ENCODE measurements at places on chromosomes 13 and 19.

- no peak for DNase-seq
These were observed 96.7 kb upstream of the DIAPH3 start for GRCh38 chr13:60260440-60260839.

- peak; percentile 78 for DNase-seq
These were observed at the start of gene ENOX1 for GRCh38 chr13:43786766-43787517. ENOX1 (minus strand) TSS chr13:43786972.

DNA sequence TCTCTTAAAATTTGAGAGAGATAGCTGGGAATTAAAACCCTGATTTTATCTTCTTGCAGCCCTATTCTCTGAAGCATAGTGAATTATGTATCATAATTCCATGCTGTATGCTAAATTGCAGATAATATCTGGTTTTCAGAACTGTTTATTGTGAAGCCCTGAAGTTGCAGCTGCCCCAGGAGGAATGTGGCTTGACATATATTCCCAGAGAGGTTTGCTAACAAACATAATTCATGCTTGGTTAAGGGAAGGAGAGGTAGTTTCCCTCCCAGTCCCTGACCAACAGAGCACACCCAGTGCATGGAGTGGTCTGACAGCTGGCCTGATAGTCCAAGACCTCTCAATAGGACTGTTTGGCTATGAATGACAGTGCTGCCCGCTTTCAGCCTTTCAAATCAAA lies 500.6 kb upstream of the MIR17HG start:
- no peak for DNase-seq

DNA sequence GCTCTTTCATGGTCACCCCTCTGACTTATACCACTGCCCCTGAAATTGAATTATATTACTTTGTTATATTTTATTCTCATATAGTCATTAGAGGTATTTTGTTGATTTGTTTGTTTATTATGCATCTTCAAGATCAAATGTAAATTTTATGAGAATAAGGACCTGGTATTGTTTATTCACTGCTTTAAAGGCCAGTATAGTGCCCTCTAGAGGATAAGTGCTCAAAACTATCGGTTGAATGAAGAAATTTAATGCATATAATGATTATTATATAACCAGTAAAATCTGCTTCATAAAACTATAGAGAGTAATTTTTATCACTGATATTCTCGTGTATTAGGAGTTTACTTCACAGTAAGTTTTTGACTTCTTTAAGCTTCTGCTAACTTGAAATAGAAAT lies 1401.9 kb downstream of the SLITRK1 start:
- no peak for DNase-seq

- no peak for DNase-seq
These were observed 20.6 kb upstream of the SMIM17 start for GRCh38 chr19:56622374-56622773.

- DNase-seq: no peak
These were observed 15.9 kb upstream of the ZNF208 start for GRCh38 chr19:22026687-22027086.

- peak; percentile 77 for DNase-seq
These were observed 7.7 kb downstream of the PNMA8B start for GRCh38 chr19:46487802-46488445.

GRCh38 chr13:74217811-74218210 lies 83.6 kb upstream of the KLF12 start:
- DNase-seq: no peak

DNA sequence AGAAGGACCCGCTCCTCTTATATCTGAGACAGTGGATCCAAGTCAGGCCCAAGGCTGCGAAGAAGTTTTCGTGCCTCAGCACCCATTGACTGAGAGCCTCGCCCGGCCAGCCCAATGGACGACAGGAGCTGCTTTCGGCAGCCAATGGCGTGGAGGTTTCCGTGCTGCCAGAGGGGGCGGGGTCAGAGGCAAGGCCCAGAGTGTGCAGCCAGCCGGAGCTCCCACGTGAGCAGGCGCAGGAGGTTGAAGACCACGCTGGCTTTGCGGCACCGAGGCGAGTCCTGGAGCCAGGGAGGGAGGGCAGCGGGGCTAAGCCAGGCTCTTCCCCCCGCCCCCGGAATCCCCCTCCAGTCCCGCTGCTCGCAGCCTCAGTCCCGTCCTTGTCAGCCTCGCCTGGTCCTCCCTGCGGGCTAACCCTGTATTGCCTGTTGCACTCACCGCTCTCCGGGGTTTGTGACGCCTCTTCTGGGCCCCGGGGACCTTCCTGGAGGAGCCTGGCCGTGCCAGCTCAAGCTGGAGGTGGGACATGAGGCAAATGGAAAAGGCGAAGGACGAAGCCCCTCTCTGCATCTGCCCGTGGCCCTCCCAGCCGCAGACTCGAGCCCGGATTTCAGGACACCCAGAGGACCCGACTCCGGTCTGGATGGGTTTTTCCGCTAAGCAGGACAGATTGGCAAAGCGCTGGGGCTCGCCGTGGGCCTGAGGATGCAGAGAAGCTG lies 1.5 kb downstream of the IFNL4 start:
- peak; percentile 53 for DNase-seq

GRCh38 chr13:110590577-110590976 lies 24.8 kb upstream of the NAXD start:
- DNase-seq: no peak

DNA sequence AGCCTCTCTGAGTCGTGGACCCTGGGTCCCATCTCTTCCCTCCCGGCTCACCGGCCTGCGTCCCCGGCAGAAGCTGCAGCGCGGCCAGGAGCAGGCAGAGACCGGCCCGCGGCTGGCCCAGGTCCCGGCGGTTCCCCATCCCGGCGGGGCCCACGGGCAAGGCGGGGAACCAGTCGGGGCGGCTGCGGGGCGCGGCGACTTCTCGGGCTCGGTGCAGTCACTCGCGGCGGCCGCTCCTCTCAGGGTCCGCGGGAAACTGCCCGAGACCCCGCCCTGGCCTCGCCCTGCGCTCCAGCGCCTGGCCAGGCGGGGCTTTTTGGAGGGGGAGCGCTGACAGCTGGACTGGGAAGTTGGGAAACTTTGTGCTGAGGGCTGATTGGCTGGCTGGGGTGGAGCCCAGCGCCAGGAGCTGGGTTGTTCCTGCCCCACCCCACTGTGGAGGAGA lies at the start of gene COL5A3:
Gene COL5A3 (minus strand): TSS at position 258 of the 445 bp plus-strand sequence. CDS start 119 bp downstream, at position 139.
- peak; percentile 77 for DNase-seq

DNA sequence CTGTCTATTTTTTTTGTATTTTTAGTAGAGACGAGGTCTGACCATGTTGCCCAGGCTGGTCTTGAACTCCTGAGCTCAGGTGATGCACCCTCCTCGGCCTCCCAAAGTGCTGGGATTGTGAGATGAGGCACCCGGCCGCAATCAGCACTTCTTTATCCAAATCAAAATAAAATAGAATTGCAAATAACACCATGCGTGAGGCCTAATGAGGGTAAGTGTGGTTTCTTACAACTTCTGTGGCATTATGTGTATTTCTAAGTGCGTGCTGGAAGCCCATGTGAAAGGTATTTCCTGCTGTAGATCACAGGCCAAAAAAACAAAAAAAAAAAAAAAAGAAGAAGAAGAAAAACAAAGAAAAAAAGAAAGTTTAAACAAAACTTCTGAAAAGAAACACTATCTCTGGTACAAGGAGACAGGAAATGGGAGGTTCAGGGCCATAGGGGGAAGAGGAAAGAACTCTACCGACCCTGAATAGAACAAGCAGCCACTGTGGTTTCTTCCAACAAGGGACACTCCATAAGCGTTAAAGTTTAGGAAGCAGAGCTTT lies 3.0 kb upstream of the GRAMD1A start:
- no peak for DNase-seq

- DNase-seq: no peak
These were observed 2.2 kb upstream of the S1PR5 start for GRCh38 chr19:10519421-10519820.

- DNase-seq: no peak
These were observed 192.2 kb downstream of the STK24 start for GRCh38 chr13:98384739-98385138.

DNA sequence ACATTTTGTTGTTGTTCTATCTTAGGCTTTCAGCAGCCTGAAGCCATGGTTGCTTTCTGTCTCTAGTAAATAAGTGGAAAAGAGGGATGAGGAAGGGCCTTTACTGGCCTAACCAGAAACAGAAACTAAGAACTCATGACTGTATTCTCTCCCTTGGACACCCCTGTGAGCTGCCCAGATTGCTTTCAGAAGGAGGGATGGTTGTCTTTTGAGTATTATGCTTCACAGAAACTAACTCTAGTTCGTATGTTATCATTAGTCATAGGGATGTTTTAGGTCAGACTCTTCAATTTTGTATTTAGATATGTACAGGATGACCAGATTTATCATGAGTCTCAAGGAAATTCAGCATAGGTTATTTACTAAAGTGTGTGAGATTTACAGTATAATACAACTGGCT lies 17.5 kb downstream of the BORA start:
- DNase-seq: no peak

DNA sequence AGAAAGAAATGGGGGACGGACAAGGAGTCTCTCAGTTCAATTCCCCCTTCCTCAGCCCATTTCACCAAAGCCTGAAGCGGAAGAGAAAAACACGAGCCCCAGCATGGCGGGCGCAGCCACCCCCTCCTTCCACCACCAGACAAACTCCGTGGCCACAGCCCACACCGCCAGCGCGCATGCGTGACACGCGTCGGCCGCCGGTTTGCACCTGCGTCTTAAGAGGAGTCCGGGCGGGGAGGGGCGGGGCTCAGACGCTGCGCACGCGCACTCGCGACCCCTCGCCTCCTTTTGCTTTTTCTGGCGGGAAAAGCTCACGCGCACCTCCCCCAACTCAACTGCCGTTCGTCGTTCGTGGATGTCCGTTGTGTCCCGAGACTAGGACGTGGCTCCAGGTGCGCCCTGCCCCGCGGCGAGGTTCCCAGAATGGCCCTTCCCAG lies at the start of gene KASH5:
Gene KASH5 (plus strand): TSS at position 314 of the 437 bp plus-strand sequence. CDS start 2,635 bp downstream, outside the sequence.
- peak; percentile 85 for DNase-seq

- DNase-seq: peak; percentile 2
These were observed 11.4 kb downstream of the ETFB start for GRCh38 chr19:51354742-51355148.

GRCh38 chr13:31965361-31966066 lies 66.1 kb upstream of the FRY start:
- DNase-seq: no peak

- DNase-seq: no peak
These were observed 28.8 kb upstream of the SEMA6B start for GRCh38 chr19:4588291-4588761.

GRCh38 chr19:36363845-36364244 lies 15.2 kb downstream of the ZFP14 start:
- DNase-seq: no peak

DNA sequence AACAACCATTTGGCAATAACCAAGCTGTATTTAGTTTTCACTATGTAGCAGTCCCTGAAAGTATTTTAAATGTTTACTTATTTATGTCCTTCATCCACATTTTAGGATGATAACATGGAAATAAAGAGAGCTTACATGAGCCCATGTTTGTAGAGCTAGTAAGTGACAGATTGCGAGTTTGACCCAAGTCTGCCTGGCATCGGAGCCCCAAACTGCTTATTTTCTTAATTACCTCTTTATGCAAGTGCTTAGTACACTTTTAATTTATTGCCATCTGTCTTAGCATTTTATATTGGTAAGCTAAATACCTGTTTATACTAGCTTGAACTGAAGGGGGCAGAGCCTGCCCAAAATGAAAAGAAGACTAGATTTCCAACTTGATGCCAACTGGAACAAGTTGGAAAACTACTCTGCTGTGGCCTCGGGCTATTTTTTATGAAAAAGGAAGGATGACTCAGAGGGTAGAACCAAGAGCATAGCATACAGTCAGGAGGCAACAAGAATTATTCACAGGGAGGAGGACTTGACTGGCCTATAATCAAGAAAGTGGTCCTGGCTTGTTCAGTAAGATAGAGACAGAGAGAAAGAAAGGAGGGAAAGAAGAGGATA lies 150.2 kb downstream of the NDFIP2 start:
- DNase-seq: no peak

DNA sequence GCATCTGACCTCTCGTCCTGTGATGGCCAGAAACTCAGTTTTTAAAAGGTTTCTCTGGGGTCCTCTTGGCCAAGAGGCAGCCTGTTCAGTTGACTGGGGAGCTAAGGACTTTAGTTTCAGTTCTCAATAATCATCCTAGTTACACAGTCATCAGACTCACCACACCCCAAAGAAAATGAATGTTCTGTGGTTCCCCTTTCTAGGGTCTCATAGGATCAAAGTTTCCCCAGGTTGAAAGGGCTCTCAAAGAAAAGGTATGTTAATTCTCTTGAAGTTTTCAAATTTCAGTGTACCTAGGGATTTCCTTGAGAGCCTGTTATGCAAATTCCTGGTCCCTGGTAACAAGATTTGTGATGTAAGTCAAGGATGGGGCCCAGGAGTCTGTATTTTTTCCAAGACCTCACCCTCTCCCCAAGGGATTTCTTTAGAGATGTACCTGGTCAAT lies 94.9 kb downstream of the FAM216B start:
- DNase-seq: no peak

DNA sequence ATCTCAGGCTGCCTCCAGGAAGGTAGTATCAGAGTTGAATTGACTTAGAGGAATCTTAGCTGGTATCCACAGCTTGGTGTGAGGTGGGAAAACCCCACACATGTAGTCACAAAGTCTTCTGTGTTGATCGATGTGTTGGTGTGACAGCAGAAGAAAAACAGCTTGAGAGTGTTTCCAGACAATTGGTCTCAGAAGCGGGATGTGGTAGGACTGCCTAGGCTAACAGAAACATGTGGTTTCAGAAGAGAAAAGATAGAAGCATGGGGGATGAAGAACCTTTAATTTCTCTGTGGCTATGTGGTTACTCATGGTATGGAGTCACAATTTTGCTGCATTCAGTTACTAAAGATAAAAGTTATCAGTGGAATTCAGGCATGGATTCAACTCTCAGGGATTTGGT lies 134.7 kb upstream of the SLITRK5 start:
- no peak for DNase-seq

GRCh38 chr13:99043831-99044231 lies 66.0 kb upstream of the DOCK9 start:
- no peak for DNase-seq

DNA sequence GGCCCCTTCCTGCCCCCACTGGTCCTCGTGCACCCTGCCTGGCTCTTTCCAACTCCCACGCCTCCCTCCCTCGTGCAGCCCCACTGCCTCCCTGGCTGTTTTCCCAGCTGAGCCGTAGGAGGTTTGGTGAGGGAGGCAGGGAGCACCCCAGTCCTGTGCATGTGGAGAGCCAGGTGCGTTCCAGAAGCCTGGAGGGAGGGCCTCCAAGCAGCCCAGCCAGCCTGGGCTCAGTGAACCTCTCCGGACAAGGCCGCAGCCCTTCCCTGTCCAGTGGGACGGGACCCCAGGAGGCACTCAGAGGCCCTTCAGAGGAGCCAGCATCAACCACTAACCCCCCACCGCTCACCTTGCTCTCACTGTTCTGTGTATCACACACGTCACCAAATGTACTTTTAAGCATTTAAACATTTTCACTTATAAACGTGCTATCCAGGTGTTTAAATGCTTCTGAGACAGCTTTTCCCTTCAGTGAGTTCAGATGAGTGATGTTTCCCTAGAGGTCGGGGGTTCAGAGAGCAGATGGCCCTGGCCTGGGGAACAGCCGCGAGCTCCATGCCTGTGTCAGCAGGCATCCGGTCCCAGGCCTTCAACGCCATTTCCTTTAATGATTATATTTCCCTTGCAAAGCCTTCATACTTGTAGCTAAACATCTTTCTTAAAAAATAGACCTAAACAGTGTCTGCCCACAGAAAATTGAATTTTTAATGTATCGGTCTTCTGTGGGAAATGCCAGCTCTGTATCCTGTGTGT lies 122.6 kb downstream of the ATP11A start:
- DNase-seq: no peak

GRCh38 chr19:39870171-39870971 lies 24.2 kb upstream of the FBL start:
- DNase-seq: no peak
